ENCODE measurements at places on chromosomes 1 and 21. TPM values are rescaled to one million over a fixed set of nuclear protein-coding genes. Genes with fewer than 3 reads are reported as not detected.

FCMR gene
- total RNA-seq, result 3.9 TPM

CFAP45 gene
- total RNA-seq, result 0.51 TPM

CBS gene
- total RNA-seq, result 11.5 TPM

REN gene
- not detected for total RNA-seq

NBPF4 gene
- total RNA-seq, result 0.13 TPM

All from A549 treated with CpdA at 1 μM for 4 hours (cell line).